ENCODE measurements at places on chromosomes 1 and 21.

- DNase-seq: no peak
These were observed 3.9 kb upstream of the P3R3URF start for GRCh38 chr1:46180082-46180616.

- no peak for DNase-seq
These were observed 4.1 kb downstream of the HHIPL2 start for GRCh38 chr1:222543817-222544216.

- no peak for DNase-seq
These were observed 11.0 kb downstream of the RWDD3 start for GRCh38 chr1:95245029-95245428.

- DNase-seq: no peak
These were observed 75.0 kb upstream of the PKN2 start for GRCh38 chr1:88609051-88609450.

DNA sequence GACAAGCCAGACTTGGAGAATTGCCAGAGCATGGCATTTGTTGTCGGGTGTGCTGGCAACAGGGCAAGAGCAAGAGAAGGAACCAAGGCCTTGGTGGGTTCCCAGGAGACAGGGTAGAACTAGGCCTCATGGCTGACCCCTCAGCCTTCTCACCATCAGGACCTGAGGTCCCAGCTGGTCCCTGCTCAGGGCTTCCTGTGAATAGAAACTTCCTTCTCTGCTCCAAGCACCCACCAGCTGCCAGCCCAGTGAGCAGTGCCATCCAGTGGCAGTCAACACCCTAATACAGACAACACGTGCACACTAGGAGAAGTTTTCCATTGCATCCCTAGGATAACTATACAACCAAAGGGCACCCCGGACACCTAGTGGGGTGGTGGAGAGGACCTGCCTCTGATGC is 22.8 kb downstream of the S100A6 start:
- DNase-seq: no peak

DNA sequence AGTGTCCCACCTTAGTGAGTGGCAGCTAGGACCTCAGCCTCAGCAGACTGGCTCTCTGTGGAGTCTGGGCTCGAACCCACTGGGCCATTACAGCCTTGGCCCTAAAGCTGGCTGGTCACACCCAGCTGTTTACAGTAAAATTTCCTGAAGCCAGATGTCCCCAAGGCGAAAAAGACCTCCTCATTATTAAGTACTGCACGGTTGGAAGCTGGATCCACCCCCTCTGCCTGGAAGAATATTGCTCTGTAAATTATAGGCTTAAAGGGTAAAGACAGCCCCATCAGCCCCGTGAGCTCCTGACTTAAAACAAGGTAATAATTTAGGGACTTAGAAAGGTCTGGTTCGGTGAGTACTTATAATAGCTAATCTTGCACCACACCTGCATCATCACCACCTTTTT is 30.3 kb upstream of the TMEM51 start:
- no peak for DNase-seq

- no peak for DNase-seq
These were observed 48.7 kb upstream of the PRDM2 start for GRCh38 chr1:13651279-13651678.

- no peak for DNase-seq
These were observed 41.8 kb upstream of the BCL10 start for GRCh38 chr1:85318217-85318616.

GRCh38 chr1:199948587-199949280 is 78.8 kb upstream of the NR5A2 start:
- no peak for DNase-seq

DNA sequence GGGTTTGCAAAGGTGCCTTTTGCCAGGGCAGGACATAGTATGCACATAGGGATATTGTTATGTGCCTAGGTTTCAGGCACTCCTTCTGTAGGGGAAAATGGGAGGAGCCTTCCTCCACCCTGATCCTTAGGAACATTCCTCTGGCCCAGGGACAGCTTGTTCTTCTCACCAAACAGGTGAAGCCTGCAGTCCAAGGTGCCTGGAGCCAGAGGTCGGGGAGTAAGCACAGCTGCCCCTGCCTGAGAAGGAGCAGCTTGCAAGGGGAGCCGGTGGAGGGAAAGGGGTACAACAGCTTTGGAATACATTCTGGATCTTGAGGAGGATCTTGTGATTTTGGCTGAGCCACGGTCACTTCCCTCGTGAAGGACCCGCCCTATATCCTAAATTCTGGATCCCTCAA is 82.4 kb upstream of the CD1D start:
- no peak for DNase-seq

- DNase-seq: no peak
These were observed 75.7 kb downstream of the ZC3H11B start for GRCh38 chr1:219537223-219537631.

DNA sequence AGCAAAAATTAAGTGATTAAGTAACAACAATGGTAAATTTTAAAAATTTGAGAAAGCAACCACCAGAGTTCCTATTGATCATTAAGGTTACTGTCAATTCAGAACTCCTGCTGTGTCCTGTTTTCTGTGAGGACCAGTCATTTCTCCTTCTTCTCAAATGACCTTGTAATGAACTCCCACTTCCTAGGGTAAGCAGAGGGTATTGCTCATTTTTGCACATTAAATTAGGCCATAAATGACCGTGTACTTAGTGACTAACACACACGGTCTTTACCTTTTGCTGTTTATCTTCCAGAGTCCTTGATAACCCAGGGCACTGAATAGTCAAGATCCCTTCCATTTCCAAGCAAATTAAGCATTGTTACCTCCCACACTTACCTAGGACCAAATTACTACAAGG is 227.5 kb upstream of the LYPLAL1 start:
- no peak for DNase-seq

- DNase-seq: no peak
These were observed 26.0 kb downstream of the MACF1 start for GRCh38 chr1:39230261-39231190.

DNA sequence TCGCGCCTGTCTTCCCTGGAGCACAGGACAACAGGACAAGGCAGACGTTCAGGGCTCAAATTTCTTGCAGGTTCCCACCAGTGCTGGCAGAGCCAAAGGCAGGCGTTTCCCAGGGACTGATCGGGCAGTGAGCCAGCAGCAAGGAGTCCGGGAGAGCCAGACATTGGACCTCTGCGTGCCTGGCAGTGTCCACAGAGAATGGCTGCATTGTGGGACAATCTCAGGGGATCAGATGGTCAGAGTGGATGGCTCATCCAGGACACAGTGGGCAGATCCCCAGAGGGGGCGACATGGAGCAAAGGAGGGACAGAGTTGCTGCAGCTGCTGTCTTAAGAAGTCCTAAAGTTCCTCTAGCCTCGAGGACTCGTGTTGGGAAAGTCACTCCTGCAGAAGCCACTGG is 4.6 kb downstream of the TMEM63A start:
- no peak for DNase-seq

DNA sequence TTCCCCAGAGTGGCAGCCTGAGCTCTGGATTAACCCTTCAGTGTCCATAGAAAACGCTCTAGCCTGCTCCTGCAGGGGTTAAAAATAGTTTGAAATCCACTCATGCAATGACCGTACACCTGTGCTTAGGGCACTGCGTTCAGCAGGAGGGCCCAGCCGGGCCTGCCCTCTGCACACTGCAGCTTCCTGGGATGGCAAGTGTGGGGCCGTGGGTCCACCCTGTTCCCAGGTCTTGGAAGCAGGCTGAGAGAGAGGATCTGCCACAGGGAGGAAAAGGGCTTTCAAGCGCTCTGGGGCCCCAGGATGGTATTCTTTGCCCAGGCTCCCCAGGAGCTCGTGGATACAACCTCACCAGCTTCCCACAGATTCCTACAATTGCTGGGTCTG is 1.5 kb upstream of the S100B start:
- DNase-seq: no peak

DNA sequence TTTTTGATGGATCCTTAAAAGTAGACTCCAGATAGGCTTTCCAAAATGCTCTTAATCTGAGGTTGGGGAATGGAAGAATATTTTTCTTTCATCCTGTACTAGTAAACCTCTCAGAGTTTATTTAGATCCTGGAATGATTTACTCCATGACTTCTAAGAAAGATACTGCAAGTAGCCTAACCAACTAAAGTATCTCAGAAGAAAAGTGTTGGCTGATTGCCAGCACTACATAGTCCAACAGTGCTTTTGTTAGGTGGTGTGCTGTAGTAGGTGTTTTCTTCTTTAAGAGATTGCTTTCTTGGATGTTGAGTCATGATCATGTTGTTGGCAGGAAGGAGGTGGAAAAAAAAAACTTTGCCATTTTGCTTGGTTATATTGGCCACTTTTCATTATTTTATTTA is 119.8 kb downstream of the OSBPL9 start:
- no peak for DNase-seq

DNA sequence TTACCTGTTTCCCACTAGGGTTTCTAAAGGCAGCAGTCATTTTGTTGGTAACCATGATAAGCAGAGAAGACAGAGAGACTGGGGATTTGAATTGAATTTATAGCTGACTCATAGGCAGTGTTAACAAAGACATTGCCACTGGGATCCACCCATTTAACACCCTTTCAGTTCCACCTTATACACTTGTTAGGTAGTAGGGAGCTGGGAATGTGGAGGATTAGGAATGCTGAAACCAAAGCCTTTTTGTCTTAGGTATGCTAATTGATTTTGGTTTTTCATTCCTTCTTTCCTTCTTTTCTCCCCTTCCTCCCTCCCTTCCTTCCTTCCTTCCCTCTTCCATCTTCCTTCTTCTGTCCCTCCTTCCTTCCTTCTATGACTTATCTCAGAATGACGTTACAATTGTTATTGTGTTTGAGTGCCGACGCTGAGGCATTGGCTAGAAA is 7.5 kb upstream of the EVI5 start:
- DNase-seq: no peak

DNA sequence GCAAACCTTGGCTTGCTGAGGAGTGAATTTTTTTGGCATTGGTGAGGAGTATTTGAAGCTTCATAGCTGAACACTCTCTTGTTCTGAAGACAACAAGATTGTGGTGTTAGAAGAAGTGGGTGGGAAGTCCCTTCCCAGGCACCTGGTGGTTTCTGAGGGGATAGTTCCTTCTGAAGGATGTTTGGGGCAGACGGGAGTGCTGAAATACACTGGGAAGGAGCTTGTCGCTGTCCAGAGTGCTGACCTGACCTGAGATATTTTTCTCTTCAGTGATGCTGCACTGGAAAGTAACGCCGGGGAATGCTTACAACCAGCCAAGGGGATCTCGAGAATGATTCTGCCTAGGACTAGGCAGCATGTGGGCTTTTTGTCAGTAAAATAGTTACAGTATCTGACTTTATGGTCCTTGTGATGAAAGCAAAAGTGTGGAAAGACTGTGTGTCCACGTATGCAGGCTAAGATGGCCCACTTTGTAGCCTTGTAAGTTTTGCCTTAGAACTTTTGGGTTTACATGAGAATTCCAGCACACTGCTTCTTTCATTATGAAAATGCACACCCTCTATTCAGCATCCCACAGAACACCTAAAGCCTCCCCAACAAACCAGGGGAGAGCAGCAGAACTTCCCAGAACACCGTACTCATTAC is 33.1 kb upstream of the NFASC start:
- no peak for DNase-seq

DNA sequence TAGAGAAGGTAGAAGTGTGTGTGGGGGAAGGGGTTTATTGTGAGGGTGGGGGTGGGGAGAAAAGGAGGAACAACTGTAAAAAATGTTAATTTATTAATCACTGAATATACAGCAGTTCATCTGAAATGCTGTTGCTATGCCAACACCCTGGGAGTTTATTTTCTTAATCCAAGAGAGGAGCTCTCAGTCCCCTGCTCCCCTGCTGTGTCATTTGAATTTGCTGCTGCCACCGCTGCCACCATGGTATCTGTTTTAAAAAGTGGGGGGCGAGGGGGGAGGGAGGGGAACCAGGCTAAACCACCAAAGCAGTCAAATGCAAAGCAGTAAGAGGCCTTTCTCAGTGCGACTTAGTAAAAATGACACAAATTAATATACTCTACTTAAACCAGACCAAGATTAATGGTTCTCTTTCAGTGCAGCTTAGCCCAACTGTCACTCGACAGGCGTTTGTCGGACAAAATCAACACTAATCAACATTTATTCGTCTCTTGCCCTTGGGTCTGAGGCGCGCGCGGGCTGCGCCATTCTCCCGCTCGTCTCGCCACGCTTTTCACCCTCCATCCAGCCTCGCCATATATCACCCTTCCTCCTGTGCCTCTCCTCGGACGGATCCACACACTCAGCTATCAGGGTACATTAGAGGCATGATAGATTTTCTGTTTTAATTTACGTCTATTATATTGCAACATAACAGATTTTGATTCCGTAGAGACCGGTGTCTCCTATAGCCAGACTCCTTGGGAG is 76.2 kb downstream of the PBX1 start:
- DNase-seq: no peak

DNA sequence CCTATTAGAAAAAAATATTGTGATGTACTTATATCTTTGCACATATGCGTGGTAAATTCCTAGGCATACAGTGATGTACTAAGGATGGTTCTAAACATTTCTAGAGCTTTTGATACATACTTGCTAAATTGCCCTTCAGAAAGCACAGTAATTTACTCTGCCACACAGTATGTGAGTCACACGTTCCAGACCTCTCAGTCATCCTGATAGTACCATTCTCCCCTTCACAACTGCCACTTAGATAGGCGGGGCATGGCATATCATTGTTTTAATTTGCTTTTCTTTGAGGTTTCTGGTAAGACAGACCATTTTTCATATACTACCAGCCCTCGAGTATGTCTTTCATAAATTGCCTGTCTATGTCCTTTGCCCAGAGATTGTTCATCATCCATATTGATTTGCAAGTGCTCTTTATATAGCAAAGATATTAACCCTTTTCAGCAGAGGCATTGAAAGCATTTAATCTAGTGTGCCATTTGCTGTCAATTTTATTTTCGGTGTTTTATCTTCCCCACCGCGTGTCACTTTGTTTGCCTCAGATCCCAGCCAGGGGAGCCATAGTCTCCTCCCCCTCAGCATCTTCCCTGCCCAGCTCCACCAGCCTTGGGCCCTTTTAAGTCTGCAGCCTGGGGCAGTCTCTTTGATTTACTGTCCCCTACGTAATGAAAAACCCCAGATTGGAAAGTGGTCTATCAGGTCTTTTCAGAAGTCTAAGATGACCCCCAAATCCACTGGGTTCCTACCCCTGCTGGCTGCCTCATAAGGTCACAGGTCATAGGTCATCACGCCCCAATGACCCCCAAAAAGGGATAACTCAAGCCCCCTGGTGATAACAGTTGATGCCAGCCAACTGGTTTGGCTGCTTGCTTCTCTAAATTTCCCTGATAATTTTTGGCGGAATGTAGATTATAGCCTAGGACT is 11.8 kb upstream of the PAX7 start:
- no peak for DNase-seq

DNA sequence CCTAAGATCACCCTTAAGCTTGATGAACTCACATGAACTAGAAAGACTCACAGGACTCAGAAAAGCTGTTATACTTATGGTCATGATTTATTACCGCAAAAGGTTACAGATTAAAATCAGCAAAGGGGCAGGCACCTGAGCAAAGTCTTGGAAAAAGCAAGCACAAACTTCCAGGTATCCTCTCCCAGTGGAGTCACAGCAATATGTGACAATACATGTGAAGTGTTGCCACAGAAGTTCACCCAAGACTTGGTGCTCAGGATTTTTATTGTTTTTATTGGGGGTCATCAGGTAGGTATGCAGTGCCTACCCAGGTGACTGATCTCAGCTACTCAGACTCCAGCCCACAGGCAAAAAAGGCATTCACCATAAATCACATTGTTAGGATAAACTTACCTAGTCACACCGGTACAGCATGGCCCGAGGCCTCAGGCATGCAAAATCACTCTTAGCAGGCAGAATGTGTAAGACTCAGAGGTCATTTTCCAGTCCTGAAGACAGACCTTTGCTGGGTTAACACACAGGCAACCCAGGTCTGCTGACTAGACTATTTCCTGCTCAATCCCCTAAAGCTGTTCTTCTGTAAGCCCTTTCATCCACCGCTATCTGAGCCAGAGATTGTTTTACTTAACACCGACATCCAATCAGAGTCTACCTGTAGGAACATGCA is 55.6 kb downstream of the SSX2IP start:
- no peak for DNase-seq

Data from cortex of kidney (tissue), 1 donor.